ENCODE measurements at places on chromosomes 2 and 18.

- DNase-seq = no peak
Observed at GRCh38 chr18:72171596-72171995, 372.5 kb downstream of the CBLN2 start.

GRCh38 chr2:218567797-218568189, 358 bp downstream of the USP37 start:
- no peak for DNase-seq

- DNase-seq = no peak
Observed at GRCh38 chr2:33709951-33710350, 110.9 kb upstream of the FAM98A start.

DNA sequence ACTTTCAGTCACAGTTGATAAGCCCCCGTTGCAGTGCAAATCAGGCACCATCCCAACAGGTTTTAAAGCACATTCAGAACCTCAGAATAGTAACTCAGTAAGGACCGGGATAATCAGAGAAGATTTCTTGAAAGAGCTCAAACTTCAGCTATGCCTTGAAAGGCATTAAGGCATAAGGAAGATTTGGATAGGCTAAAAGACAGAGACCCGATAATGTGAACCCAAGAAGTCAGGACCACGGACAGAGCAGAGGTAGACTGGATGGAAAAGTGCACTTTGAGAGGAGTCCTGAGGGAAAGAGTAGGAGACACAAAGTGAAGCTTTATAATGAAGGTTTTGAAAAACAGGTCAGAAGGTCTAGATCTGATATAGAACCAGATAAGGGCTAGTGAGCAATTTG, 36.9 kb upstream of the KLF7 start:
- DNase-seq = no peak

DNA sequence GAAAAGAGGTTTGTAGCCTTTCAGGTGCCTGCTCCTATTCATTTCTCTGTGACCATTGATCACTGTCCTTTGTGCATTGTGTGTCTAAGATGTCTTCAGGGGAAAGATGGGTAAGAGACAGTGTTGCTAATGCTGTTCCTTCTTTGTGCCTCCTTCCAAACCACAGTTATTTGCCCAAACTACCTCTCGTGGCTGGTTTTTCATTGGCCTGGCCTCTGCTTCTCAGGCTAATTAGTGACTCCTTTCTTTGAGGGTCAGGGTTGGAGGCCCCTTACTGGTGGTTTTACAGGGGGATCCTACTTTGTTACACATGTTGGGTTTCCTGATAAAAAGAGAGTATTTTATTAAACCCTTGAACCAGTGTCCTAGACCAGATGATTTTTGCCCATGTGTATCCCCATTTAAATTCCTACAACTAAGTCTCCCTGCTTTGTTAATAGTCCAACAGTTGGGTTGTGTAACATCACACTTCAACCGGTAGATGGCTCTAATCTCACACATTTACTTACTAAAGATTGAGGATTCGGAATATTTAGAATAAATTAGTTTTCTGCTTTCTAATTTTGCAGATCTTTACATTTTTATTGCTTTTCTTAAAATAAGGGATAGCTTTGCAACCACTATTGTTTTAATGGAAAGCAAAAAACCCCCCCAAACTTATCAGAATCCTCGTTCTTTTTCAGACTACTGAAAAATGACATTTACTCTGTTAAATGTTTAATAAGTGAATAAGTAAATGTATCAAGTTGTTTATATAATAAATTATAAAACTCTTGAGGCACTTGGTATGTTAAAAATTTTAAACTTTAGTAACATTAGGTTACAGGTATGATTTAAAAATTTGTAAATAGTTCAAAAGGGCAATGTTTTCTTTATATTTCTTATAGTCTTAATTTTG, 2.4 kb downstream of the MARS2 start:
- DNase-seq = peak; percentile 71

DNA sequence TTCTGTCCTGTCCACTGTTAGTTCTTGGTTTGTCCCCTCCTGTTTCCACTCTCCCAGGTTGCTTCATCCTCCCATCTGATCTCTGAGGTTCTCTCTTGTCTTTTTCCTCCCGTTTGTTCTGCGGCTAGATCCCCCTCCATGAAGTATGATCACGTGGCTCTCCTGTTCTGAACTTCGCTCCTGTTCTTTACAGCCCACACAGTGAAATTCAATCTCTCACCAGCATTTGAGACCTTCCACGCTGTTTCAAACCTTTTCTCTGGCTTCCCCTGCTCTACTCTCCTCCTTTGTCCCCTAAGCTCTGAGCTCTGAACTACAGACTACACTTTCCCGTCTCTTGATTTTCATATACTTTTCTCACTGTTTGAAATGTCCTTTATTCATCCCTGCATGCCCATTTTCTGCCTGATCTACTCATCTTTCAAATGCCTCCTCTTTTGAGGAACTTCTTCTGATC, 83.5 kb downstream of the OSBPL6 start:
- no peak for DNase-seq

DNA sequence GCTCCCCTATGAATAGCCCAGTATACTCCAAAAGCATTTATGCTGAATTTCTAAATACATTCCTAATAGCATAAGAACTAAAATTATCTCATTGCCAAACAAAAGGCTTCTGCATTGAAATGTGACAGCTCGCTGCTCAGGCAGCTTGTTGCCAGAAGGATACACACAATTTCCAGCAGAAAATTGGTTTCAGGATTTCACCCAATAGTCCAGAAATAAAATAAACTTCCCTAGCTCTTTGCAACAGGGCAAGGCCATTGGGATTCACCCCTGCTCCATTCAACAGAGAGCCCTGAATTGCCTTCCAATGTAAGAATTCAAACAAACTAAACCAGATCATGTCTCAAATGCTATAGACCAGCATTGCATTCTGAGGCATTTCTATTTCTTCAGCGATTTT, 70.7 kb downstream of the RBM43 start:
- DNase-seq = no peak

DNA sequence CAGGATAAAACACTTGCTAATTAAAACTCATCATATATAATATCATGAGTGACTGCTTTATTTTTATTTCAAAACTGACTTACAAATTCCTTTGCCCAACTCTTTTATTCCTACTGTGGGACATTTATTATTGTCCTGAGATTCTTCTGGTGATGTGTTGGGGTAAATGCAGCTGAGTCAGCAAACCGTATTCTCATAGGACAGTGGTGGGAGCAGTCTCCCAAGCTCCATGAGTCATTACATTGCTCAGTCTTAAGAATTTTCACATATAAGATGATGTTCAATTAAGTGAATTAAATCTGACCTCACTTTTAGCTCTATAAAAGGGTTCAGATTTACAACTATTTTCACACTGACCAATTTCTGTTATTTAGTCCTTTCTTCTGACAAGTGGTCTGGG, 1530.7 kb downstream of the LRP1B start:
- DNase-seq = no peak

DNA sequence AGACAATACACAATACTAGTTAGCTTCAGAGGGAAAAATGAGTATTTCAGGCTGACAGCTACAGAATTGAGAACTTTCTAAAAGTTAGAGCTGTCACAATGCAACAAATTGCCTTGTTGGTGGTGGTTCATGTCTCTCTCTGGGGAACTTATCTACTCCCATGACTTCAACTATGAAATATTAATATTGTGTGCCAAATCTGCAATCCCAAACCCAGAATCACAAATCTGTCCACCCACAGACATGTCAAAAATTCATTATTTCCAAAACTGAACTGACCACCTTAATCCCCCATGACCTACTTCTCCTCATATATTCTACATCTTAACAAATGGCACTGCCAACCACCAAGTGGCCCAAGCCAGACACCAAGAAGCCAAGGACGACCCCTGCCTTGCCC, 143.5 kb downstream of the TCF4 start:
- DNase-seq = no peak

DNA sequence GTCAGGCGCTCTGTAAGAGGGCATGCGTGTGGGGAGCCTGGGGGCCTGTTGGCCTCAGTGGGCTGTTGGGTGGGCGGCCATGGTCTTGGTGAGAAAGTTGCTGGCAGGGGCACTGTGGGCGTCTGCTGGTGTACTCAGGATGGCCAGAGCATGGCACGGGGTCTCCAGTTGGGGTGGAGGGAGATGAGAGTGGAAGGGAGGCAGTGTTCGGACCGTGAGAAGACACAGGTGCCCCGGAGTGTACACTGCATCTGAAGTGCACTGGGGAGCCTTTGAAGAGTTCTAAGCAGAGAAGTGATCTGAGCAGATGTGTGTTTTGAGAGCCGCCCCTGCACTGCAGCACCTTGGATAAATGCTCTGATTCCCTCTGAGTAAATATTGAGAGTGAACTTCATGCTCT, 150.8 kb downstream of the LDLRAD4 start:
- DNase-seq = no peak

DNA sequence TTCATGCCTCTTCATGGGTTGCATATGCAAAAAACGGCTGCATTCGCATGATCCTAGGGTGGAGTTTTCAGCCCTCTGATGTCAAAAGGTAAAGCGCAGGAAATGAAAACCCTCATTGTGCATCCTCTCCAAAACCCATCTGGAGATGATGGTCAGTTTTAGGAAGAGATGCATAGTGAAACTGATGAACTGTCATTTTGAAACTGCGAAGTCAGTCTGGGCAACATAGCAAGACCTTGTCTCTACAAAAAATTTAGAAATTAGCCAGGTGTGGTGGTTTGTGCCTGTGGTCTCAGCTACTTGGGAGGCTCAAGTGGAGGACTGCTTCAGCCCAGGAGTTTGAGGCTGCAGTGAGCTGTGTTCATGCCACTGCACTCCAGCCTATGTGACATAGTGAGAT, 2.5 kb upstream of the TTLL4 start:
- no peak for DNase-seq

GRCh38 chr2:120403676-120404075, 57.7 kb downstream of the INHBB start:
- DNase-seq = no peak

GRCh38 chr2:63364866-63365265, 223.4 kb downstream of the WDPCP start:
- DNase-seq = no peak

DNA sequence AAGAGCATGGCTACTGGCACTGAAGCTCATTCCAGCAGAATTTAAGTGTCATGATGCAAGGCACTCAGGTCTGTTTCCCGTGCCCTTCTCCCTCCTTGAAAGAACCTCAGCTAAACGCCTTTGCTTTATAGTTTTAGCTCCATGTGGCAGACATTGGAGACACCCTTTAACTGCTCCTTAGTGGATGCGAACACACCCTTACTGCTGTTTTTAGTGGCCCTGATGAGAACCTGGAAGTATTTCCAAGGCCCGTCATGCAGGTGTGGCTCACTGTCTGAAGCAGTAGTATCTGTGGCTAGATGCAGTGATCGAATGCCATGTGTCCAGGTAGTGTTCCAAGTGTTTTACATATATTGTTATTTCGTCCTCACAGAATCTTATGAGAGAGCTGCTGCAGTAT, 28.3 kb downstream of the KIF5C start:
- DNase-seq = no peak

- no peak for DNase-seq
Observed at GRCh38 chr18:49135877-49136276, 185.1 kb upstream of the SMAD7 start.

- peak; percentile 61 for DNase-seq
Observed at GRCh38 chr18:58135701-58136331, 91.8 kb downstream of the NEDD4L start.

DNA sequence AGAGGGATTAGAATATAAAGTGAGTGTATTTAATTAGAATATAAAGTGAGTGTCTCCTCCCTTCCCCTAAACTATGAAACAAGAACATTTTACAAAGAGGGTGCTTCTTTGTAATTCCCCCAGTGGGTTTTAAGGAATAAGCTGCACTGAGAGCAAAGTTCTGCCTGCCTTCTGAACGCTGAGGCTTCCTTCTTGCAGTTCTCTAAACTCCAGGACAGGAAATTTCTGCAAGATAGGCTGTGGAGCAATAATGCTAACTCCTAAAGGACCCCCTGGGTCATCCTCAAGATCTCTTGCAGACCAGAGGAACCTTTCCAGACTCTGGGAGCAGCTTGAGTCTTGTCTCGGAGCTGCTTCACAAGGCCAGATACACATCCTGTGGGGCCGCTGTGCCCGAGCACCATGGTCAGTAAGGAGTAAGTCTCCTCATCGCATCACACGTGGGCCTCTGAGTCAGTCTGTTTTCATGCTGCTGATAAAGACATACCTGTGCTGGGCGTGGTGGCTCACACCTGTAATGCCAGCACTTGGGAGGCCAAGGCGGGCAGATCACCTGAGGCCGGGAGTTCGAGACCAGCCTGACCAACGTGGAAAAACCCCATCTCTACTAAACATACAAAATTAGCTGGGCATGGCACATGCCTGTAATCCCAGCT, 87.5 kb upstream of the KCNE4 start:
- no peak for DNase-seq

DNA sequence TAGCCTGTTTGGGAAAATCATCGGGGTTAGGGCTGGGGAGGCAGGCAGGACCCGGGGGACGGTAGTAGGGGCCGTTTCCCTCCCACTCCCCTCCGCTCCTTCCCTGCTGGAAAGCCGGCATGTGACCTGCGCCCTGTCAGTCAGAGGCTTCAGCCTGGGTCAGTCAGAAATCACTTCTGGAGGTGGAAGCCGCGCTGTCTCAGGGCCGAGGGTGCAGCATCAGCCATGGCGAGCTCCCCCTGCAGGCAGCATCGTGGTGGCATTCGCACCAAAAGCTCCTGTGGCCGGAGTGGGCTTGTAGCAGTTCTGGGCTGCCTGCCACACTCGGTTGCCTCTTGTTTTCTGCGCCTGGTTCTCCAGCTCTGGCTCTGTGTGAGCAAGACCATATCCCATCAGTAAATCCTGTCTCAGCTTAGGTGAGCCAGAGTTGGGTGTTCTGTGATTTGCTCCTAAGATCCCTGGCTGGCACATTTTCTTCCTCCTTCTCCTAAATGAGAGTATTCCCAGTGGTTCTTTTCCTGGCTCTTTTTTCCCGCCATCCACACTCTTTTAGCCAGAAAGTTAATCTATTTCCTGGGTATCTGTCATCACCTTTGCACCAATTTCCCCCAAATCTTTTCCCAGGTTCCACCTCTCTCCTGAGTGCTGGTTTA, 123.9 kb upstream of the CD302 start:
- no peak for DNase-seq

- DNase-seq = no peak
Observed at GRCh38 chr18:57585855-57586250, 649 bp downstream of the FECH start.

- no peak for DNase-seq
Observed at GRCh38 chr18:62370366-62370765, 45.3 kb downstream of the TNFRSF11A start.

GRCh38 chr18:23521271-23521670, 18.0 kb downstream of the RMC1 start:
- DNase-seq = no peak

DNA sequence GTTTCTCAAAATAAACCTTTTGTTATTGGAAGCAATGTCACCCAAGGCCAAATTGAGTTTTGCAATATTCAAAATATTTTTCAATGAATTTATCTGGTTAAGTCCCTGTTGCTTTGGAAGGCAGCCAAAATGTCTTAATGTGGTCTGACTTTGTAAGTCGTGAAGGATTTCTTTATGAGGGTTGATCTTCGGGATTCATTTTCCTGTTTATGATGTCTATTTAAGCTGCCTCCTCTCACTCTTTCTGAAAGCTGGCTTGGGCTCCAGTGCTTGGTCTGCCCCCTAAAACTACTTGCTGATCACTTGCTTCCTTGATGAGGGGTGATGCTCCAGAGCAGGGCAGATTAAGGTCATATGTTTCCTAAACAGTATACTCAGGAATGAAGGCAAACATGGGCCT, 141.1 kb downstream of the ANTXR1 start:
- no peak for DNase-seq

- DNase-seq = no peak
Observed at GRCh38 chr2:109216332-109216731, 87.3 kb downstream of the SH3RF3 start.
